ENCODE measurements at places on chromosomes 2 and 18. TPM values are rescaled to one million over a fixed set of nuclear protein-coding genes. Genes with fewer than 3 reads are reported as not detected.
A peak's percentile ranks its signal among the peaks of the same experiment; 100 is the strongest.

DNA sequence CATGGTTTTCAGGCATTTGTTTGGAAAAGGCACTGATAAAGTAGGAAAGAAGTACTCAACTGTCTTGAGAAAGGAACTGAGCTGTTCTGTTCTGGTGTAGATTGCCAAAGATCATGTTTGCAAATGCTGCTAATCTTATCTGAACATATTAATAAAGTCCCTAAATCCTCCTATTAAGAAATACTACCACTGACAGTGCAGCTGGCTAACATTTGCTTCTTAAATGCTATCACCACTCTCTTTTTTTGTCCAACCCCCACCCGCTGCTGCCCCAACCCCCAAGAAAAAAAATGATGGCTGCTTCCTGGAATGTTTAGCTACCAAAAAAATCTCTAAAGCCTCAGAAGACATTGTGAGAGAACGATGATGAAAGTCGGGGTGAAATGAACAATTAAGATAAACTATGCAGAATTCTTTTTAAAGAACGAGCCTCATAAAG, 130.7 kb downstream of the CCBE1 start:
- DNase-seq = no peak
- H3K4me1 ChIP-seq = peaks cover 65% of the 10 kb centered on the region
- H3K36me3 ChIP-seq = peaks cover 10% of the 10 kb centered on the region
- H3K4me3 ChIP-seq = no peak overlapping the region
- peak overlapping the region; percentile 24 for H3K27ac ChIP-seq

GRCh38 chr2:5304640-5305039, 387.5 kb upstream of the SOX11 start:
- H3K36me3 ChIP-seq = no peaks in the 10 kb centered on the region
- H3K27ac ChIP-seq = no peak overlapping the region
- no peak for DNase-seq
- no peak overlapping the region for H3K4me3 ChIP-seq
- no peaks in the 10 kb centered on the region for H3K4me1 ChIP-seq
- H3K27me3 ChIP-seq = no peaks in the 10 kb centered on the region

- no peak for DNase-seq
- H3K27me3 ChIP-seq = no peaks in the 10 kb centered on the region
- H3K36me3 ChIP-seq = peaks cover 8% of the 10 kb centered on the region
- no peak overlapping the region for H3K4me3 ChIP-seq
Measured at GRCh38 chr2:232245111-232245510, 133.4 kb upstream of the ALPP start.

DNA sequence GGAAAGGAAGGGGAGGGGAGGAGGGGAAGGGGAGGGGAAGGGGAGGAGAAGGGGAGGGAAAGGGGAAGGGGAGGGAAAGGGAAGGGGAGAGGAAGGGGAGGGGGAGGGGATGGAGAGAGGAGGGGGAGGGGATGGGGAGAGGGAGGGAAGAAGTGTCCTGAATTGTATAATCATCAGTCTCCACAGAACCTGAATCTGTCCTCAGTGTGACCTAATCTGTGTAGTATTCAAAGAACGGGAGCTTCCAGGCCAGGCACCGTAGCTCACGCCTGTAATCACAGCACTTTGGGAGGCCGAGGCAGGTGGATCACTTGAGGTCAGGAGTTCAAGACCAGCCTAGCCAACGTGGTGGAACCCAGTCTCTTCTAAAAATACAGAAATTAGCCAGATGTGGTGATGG, 41.1 kb upstream of the CCDC150 start:
- H3K36me3 ChIP-seq = no peaks in the 10 kb centered on the region
- peaks cover 20% of the 10 kb centered on the region for H3K4me1 ChIP-seq
- peaks cover 32% of the 10 kb centered on the region for H3K27me3 ChIP-seq

- no peaks in the 10 kb centered on the region for H3K27me3 ChIP-seq
- no peak overlapping the region for H3K4me3 ChIP-seq
- H3K4me1 ChIP-seq = no peaks in the 10 kb centered on the region
- H3K36me3 ChIP-seq = peaks cover 38% of the 10 kb centered on the region
Measured at GRCh38 chr2:216142540-216142939, 33.4 kb downstream of the XRCC5 start.

DNA sequence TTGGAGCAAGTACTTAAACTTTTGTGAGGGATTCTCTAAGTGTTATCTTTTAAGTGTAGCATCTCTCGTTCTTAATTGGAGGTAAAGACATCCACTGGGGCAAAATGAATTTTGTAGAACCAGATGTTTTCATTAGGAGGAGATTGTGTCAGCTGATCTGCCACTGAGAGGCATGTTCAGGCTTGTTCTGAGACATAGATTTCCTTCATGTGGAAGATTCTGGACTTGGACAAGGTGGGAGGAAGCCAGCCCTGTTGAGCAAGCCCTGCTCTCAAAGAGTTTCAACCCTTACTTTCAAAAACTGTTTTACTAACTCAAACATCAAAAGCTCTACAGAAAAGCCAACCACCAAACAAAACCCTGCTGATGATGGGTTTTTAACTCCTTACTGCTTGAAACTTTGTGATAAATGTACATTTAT, 6.5 kb downstream of the MAP4K4 start:
- DNase-seq = no peak
- peaks cover 46% of the 10 kb centered on the region for H3K36me3 ChIP-seq
- peak overlapping the region; percentile 63 for H3K4me3 ChIP-seq
- H3K27ac ChIP-seq = peak overlapping the region; percentile 91
- H3K4me1 ChIP-seq = peaks cover 48% of the 10 kb centered on the region

DNA sequence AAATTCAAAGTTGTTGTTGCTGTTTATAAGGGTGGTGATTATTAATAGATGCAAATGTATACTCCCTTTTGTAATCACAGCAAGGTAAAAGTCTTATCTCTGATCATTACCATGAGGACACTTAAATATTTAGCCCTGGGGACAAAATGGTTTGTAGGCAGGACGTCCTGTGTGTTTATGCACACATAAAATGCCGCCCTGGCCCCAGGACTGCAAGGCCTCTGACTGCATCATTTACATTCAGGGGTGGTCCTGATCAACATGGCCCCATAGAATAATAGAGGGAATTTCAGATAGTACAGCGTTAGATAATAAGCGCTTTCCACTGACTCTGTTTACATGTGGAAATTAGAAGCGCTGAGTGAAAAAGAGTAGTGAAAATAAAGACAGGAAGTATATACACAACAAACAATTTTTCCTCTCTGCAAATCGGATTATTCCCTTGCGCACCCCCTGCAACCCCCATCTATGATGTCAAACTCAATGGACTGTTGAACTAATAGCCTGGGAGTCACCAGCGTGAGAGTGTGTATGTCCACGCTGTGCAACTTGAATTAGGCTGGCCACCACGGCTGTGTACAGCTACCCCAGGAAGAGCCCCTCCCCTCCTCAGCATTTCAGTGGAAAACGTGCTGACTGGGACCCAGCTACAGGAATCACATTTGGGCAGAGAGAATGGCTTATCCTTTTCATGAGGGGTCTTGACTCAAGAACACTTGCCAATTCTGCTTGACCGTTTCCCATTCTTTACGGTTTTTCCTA, 291.5 kb downstream of the SOX11 start:
- peaks cover 19% of the 10 kb centered on the region for H3K27me3 ChIP-seq
- DNase-seq = no peak
- no peaks in the 10 kb centered on the region for H3K36me3 ChIP-seq
- no peak overlapping the region for H3K4me3 ChIP-seq

DNA sequence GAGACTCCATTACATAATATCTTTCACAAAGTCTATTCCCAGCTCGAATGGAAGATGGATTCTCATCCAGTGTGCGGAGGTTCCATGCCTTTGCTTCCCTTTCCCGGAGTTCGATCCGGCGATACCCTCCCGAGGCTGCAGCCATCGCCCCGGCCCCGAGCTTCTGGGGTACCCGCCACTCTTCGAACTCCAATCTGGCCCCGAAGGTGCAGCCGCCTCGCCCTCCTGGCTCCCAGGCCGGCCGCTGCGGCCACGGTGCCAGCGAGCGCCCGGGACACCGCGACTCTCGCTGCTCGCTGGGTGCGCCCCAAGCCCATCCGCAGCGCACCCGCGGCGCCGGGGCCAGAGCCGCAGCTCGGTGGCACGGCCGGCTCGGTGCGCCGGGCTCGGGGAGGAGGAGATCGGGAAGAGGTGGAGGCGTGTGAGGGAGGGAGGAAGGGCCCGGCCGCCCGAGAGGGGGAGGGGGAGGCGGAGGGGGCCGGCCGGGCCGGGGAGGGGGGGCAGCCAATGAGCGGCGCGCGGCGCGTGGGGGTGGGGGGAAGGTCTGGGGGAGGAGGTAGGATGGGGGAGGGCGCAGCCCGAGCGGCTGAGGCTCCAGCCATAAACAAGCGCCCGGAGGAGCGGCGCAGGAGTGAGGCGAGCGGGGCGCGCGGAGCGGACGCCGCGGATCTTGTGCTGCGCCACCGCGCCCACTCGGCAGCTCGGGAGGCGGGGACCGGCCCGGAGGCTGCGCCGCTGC, at the start of gene CRIM1:
Gene CRIM1 (plus strand): TSS at position 628 of the 739 bp plus-strand sequence. CDS start 515 bp downstream, outside the sequence.
- peak within 1 kb of the TSS; percentile 89 for H3K4me3 ChIP-seq
- H3K36me3 ChIP-seq = no peaks in the 10 kb centered on the region
- peaks cover 40% of the 10 kb centered on the region for H3K4me1 ChIP-seq
- DNase-seq = peak; percentile 90
- peaks cover 7% of the 10 kb centered on the region for H3K27me3 ChIP-seq

GRCh38 chr2:172944022-172944793, 131.4 kb upstream of the MAP3K20 start:
- no peak for DNase-seq
- H3K4me1 ChIP-seq = no peaks in the 10 kb centered on the region
- H3K27ac ChIP-seq = no peak overlapping the region

DNA sequence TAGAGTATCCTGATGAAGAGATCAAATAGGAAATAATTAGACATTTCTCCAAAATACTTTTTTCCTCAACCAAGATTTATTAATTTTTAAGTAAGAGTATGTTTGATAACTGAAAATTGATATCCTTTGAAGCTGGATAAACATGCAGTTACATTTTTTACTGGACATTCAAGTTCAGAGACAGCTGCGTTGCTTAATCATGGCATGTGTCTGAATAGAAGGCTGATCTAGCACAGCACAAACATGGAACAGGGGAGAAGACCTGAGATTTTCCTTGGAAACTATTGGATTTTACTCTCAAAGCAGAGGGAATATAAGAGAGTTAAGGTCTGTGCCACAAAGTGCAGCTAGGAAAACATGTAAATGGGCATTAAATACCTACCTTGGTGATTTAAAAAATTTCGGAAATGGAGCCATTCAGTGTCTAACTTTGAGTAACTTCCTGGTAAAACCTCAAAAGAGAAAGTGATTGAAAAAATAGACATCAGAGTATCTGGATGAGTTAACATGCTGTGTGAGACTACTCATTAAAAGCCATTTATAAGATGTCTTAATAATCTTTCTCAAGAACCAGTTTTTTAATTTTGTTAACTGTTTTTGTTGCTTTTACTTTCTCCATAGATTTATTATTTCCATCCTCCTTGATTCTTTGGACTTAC, 31.8 kb downstream of the CRIM1 start:
- H3K27ac ChIP-seq = no peak overlapping the region
- no peaks in the 10 kb centered on the region for H3K27me3 ChIP-seq
- H3K4me3 ChIP-seq = no peak overlapping the region
- DNase-seq = no peak

DNA sequence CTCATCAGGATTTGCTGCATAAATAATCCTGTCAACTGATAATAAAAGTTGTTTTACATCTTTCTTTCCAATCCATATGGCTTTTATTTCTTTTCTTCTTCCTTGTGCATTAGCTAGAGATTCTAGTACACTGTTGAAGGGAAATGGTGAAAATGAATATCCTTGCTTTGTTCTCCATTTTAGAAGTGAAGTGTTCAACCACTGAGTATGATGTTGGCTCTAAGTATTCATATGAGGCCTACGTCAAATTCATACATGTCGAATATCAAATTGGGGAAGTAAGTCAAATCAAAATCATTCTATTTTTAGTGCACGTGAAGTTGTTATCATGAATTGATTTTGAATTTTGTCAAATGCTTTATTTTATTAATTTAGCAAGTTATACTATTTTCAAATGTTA, 7.8 kb upstream of the ACKR3 start:
- H3K27me3 ChIP-seq = peaks cover 17% of the 10 kb centered on the region
- H3K4me3 ChIP-seq = no peak overlapping the region

DNA sequence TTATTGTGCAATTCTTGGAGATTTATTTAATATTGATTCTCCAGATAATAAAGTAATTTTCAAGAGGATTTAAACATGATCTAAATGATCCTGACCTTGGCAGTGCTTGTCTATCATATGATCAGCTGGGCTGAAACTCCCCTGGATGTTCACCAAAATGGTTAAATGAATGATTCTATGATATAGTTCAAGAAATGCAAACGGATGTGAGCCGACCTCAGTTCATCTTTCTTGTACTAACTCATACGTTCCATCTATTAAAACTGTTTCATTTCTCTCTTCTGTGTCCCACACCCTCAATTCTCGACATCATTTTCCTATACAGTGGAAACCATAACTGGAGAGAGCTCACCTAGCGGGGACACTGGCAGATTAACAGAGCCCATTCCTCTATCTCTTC, 281.7 kb upstream of the CCDC68 start:
- H3K4me3 ChIP-seq = no peak overlapping the region
- H3K36me3 ChIP-seq = peaks cover 22% of the 10 kb centered on the region
- DNase-seq = no peak

DNA sequence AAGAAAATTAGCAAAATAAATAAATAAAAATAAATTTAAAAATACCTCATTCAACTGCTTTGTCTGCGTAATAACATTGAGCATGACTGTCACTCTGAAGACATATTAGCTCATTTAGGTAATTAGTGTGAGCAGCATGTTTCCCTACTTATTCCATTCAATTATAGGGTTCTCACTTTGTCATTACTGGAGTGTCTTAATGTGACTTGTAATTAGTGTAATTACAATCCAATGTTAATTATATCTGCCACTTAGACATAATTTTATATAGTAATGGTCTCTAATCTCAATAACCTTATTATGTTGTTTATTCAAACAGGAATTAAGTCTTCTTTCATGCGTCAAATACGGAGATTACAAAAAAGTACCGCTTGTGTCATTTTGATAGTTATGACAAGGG, 893.9 kb upstream of the ACVR2A start:
- DNase-seq = no peak
- H3K4me1 ChIP-seq = no peaks in the 10 kb centered on the region
- no peak overlapping the region for H3K4me3 ChIP-seq
- no peaks in the 10 kb centered on the region for H3K27me3 ChIP-seq
- H3K36me3 ChIP-seq = no peaks in the 10 kb centered on the region

DNA sequence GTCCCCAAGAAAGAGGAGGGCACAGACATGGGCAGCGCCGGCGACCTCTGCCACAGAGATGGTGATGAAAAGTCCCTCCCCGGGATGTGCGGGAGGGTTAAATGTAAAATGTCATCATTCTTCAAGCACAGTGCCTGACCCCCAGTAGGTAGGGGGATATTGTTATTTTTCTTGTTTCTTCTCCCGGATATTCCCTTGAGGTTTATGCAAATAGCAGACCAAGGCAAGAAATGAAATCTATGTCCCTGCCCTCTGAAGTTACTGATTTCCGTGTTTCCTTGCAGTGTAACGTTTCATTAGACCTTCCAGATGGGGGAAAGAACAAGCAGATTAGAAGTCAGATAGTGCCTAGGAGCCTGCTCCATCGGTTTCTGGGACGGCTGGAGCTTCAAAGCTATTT, 158.3 kb downstream of the KLHL29 start:
- H3K36me3 ChIP-seq = no peaks in the 10 kb centered on the region
- peak overlapping the region; percentile 42 for H3K4me3 ChIP-seq
- H3K27ac ChIP-seq = peak overlapping the region; percentile 44
- no peaks in the 10 kb centered on the region for H3K27me3 ChIP-seq
- H3K4me1 ChIP-seq = peaks cover 68% of the 10 kb centered on the region

- no peak overlapping the region for H3K4me3 ChIP-seq
- DNase-seq = no peak
- H3K4me1 ChIP-seq = no peaks in the 10 kb centered on the region
- no peaks in the 10 kb centered on the region for H3K36me3 ChIP-seq
- peaks cover 8% of the 10 kb centered on the region for H3K27me3 ChIP-seq
Measured at GRCh38 chr18:60060578-60060977, 160.8 kb downstream of the PMAIP1 start.

Gene TCF7L1
- total RNA-seq = 27.4 TPM

Gene GRB14
- 8.8 TPM for total RNA-seq

Gene KLHL41
- 0.38 TPM for total RNA-seq

Gene MC5R
- not detected for total RNA-seq

Gene TBR1
- not detected for total RNA-seq

Gene HOXD13
- 0.43 TPM for total RNA-seq

Gene SIX3
- total RNA-seq = 0.68 TPM
